Frontal cortex (tissue), 4 donors: ENCODE measurements at places on chromosomes 7 and 10. TPM values are rescaled to one million over a fixed set of nuclear protein-coding genes. Genes with fewer than 3 reads are reported as not detected.

The GPR15LG gene
- not detected for total RNA-seq

The NPTX2 gene
- 6.5 TPM for total RNA-seq

The PNLIPRP2 gene
- not detected for total RNA-seq

DNA sequence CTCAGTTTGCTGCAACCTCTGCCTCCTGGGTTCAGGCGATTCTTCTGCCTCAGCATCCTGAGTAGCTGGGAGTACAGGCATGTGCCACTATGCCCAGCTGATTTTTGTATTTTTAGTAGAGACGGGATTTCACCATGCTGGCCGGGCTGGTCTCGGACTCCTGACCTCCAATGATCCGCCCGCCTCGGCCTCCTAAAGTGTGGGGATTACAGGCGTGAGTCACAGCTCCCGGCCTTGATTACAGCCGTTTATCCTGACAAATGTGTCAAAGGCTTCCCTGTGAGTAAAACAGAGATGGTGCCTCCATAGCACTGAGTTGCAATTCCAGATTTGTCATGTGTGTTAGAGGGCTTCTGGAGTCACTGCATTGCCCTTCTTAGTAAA, 273.7 kb downstream of the CCDC3 start:
- DNase-seq: no peak
